ENCODE measurements at places on chromosomes 7 and 10.

- no peak for DNase-seq
Observed at GRCh38 chr7:31710171-31710570, 23.2 kb downstream of the PPP1R17 start.

DNA sequence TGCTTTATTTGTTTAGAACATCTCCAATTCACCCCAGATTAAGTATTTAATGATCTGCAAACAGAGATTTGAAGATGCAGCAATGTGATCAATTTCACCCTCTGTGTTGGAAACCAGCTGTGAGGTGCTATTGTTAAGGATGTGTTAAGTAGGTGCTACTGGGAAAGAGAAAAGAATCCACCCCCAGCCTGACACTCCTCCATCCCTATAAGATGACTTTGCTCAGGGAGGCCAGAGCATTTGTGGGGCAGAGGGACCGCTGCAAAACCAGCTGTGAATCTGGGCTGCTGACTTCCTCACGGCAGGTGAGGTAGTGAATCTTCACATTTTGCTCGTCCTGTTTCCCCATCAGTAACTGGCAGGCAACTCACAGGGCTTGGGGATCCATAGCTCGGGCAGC lies 297.5 kb downstream of the GFRA1 start:
- no peak for DNase-seq

- DNase-seq, result no peak
Observed at GRCh38 chr7:95897557-95898251, 125.3 kb downstream of the DYNC1I1 start.

DNA sequence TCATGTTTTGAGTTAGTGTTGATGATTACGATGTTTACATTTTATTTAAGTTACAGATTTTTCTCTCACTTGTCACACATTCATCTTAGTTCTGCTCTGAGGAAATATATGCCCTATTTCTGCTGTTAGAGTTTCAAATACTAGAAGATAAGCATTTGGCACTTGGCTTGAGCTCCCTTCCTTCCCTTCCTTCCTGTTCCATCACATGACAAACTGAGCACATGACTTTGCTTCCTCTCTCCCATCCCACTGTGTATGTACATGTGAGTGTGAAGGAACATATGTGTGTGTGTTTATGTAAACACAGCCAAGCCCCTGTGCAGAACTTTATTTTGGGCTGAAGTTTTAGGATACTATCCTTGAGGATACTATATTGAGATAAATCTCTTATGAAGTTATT lies 795.9 kb upstream of the IGFBP3 start:
- DNase-seq, result no peak

- no peak for DNase-seq
Observed at GRCh38 chr10:128808921-128809440, 658.1 kb upstream of the MGMT start.

DNA sequence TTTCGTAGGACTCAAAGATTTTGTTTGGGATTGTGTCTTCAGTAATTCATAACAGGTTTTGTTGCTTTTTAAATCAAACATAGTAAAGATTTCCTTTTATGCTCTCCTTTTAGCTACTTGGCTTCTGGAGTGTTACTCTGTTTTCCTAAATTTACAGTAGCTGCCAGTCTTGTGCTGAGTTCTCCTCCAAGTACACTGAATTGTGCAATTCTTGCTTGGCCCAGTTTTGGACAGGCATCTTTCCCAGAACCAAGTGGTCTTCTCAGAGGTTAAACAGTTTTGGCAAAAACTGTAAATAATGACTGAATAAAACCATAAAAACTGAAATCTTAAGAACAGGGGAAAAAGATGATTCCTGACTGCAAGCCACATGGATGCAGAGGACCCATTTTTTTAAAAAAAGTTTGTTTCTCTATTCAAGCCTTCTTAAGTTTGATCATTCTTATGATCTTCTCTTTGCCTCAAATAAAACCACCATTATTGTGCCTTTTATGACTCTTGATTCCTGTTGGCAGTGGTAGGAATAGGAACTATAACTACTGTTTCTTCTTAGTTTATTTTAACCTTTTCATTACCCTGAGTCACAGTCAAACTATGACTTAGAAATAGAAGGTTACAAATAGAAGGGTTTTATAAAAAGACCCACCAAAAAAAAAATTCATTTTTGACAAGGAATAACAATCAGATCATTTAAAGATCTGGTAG lies 88.0 kb downstream of the MDFIC start:
- no peak for DNase-seq

DNA sequence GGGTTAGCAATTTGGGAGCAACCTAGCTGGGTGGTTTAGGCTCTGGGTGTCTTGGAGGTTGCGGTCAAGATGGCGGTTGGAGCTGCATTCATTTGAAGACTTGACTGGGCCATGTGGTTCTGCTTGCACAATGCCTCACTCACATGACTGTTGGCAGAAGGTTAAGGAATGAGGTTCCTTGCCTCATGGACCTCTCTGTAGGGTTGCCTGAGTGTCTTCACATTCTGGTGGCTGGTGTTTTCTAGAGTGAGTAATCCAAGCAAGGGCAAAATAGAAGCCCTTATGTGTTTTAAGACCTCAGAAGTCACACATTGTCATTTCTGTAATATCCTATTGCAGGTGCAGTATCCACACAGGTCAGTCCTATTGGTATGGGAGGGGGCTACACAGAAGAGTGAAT lies 52.0 kb downstream of the CDK14 start:
- no peak for DNase-seq

- no peak for DNase-seq
Observed at GRCh38 chr10:131076356-131076755, 235.2 kb downstream of the TCERG1L start.

DNA sequence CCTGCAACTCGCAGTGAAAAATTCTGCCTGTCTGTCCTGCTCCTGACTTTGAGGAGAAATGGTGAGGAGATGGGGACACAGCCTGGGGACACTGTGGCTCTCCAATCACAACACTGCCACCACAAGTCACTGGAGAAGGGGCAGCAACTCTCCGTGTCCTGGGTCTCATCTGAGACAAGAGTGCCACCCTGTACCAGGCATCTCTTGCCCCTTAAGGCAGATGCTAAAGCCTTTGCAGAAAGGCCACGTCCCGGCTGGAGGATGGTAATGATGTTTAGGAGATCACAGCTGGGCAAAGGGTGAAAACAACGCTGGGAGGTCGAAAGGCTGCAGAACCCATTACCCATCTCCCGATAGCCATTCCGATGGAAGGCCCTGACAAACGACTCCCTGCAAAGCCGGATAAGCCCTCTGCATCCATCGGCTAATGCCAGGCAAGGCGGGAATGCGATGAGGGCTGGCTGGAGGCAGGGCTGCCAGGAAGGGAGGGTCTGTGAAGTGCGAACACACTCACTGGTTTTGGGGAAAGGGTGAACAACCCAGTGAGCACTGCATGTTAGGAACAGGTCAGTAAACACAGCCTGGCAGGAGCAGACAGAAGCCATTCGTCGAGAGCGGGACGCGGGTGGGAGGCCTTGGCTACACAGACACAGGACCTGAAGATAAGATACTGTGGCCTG lies 190.8 kb downstream of the ADARB2 start:
- DNase-seq, result no peak

DNA sequence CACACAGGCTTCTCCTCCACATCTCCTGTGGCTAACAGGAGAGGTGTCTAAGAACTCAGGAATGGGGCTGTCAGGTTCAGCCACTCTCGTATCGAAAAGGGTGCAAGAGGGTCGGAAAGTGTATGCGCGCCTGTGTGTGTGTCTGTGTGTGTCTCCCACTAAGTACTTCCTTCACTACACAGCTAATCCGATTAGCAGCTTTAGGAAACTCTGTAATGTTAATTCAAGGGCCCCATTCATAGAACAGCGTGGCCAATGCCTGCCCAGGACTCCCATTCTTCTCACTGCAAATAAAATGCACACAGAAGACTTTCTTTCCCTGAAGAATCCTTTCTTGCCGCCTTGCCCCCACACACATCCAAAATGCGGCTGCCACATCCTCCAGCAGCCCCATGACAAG lies 39.9 kb downstream of the TLL2 start:
- DNase-seq, result no peak

GRCh38 chr7:25260862-25261494 lies 32.7 kb upstream of the NPVF start:
- DNase-seq, result no peak

- no peak for DNase-seq
Observed at GRCh38 chr7:132872034-132872433, 209.9 kb downstream of the CHCHD3 start.

GRCh38 chr10:128710098-128710797 lies 584.0 kb upstream of the MKI67 start:
- no peak for DNase-seq

DNA sequence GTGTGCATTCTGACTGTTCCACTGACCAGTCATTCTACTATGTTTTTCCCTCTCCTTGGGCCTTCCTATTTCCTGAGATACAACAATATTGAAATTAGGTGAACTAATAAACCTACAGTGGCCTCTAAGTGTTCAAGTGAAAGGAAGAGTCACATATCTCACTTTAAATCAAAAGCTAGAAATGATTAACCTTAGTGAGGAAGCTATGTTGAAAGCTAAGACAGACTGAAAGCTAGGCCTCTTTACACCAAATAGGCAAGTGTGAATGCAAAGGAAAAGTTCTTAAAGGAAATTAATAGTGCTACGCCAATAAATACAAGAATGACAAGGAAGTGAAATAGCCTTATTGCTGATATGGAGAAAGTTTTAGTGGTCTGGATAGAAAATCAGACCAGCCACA lies 5.7 kb upstream of the DYNC1I1 start:
- no peak for DNase-seq

- DNase-seq, result no peak
Observed at GRCh38 chr10:59843748-59844147, 62.6 kb downstream of the CCDC6 start.

DNA sequence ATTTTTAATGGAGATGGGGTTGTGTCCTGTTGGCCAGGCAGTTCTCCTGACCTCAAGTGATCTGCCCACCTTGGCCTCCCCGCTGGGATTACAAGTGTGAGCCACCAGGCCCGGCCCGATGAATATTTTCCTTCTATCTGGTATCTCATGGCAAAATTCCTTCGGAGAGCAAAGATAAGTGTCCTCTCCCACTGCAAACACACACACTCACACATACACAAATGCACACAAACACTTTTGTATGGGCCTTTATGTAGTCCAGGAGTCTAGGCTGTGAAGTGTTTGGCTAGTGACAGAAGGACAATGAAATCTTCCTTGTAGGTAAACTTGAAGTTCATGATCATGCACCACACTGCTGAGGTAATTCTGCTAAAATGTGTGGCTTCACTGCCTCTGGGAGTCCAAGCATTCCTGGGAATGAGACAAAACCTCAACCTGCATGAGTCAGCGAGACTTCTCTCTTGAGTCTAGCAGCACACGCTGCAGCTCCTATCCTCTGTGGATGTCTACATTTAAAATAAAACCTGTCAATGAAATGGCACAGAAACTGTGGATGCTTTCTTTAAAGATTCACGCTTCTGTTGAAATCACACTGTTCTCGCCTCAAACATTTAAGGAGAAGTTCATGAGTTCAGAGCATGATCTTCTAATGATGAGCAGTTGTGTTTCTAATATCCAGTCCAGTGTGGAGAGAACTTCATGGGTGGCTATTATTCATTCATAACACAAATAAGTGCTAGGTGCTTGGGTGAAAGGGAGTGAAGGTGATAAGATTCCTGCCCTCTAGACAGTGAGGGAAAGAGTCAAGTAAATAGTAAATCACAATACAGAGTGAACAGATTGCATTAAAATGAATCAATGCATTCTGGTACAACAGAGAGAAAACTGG lies 96.5 kb downstream of the NRP1 start:
- no peak for DNase-seq

- no peak for DNase-seq
Observed at GRCh38 chr10:13234172-13234571, at the start of gene UCMA. Gene UCMA, minus strand, starts transcription at chr10:13234374. Its CDS starts 116 bp downstream, at chr10:13234258.
